ENCODE measurements at places on chromosomes 2 and 18. TPM values are rescaled to one million over a fixed set of nuclear protein-coding genes. Genes with fewer than 3 reads are reported as not detected.

GRCh38 chr2:12514631-12515437 lies 201.9 kb upstream of the TRIB2 start:
- DNase-seq, result no peak

MC5R gene
- polyA plus RNA-seq, result not detected

DNA sequence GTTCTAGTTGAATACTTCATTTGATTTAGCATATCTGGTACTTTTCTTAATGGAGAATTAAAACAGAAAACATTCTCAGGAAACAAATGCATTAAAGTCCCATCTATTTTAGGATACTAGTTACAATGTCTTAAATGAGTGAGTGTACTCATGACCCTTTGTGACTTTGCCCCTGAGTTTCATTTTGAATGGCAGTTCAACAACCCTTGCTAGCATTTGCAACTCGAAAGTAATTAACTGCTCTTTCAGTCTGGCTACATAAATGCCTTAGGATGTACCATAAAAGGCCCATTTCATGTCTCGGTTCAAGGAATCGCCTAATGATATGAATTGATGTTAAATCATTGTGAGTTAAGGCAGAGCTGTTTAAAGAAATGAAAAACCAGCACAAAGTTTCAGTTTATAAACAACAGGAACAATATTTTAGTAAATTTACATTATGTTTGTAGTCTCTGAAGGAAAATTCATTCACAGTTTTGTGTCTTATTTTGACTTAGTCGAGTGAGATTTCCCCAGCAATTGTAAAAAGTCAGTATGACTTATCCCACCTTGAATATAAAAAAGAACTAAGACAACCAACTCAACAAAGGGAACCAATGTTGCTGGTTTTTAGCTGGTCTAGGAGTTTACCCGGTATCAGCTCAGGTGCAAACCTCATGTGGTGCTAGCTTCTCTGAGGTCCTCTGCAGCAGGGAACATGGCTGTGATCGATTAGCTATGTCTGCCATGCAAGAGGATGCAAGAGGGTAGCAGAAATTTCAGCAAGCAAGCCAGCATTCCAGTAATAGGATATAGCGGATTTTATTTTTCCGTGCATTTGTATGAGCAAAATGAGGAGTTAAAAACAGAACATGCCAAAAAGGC lies 386.2 kb downstream of the PTPRM start:
- no peak for DNase-seq

MOCOS gene
- polyA plus RNA-seq, result 5.1 TPM

GRCh38 chr2:70255637-70256314 lies 2.2 kb upstream of the PCYOX1 start:
- DNase-seq, result no peak

DNA sequence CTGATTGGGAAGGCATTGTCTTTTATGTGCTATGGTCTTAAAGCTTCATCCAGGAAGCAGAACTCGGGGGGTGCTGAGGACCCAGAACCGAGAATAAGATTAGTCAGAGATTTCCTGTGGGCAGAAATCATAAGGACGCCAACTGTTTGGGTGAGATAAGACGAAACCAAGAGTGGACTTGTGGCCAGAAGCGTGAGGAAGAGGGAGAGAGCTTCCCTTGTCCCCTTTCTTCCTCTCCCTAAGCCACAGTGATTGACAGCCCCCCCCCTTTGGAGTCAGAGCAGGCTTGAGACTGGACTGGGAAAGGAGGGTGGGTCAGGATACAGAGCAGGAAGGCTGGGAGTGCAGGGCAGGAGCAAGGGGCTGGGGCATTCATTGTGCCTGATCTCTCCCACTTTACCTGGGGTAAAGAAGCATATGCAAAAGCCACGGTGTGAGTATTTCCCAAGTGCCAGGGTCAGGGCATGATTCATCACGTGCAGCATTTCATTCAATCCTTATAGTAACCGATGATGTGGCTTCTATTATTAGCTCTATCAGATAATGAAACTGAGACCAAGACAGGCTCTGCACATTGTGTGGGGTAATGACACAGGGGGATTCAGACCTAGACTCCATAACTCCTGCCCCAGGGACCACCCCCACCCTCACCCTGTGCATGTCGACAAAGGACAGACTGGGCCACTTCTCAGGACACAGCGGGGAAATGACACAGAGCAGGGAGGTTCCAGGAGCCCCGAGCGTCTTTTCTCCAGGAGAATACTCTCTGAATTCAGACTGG lies 3.0 kb upstream of the IL1RN start:
- no peak for DNase-seq

- DNase-seq, result no peak
These were observed 75.2 kb upstream of the RNU4ATAC start for GRCh38 chr2:121455446-121455845.

DNA sequence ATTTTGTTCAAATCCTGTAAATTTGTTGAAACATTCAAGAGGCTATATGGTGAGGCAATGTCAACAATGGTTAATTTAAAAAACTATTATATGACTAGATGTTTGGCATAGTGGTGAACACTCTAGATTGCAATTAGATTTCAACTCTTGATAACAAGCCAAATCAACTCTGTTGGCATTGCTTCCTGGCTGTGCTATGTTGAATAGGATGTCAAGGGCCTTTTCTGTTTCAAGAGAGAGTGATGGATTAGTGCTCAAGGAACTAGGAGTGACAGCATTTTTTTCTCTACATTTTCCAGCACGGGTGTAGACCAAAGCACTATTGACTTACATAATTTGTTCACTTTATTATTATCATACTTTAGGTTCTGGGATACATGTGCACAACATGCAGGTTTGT lies 172.4 kb upstream of the KCNH7 start:
- no peak for DNase-seq

DNA sequence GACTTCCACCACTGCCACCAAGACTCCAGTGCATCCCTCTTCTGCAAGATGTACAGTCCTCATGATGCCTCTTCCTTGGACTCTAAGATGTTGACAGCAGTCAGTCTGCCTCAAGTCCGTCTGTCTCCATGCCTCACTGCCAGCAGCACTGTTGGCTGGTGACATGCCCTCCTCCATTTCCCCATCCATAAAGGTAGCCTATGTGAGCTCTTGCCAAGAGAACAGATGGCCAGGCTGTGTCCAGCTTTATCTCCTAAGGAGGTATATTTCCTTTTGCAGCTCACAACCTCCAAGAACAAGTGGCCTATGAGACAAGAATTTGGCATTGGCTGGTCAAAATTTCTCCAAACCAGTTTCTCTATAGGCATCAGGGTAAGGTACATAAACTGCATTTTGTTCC lies 149.3 kb upstream of the HNRNPA3 start:
- DNase-seq, result no peak

ABCG5 gene
- not detected for polyA plus RNA-seq

CYP20A1 gene
- polyA plus RNA-seq, result 15.0 TPM

- DNase-seq, result no peak
These were observed 132.7 kb upstream of the XPO1 start for GRCh38 chr2:61670591-61671501.

DNA sequence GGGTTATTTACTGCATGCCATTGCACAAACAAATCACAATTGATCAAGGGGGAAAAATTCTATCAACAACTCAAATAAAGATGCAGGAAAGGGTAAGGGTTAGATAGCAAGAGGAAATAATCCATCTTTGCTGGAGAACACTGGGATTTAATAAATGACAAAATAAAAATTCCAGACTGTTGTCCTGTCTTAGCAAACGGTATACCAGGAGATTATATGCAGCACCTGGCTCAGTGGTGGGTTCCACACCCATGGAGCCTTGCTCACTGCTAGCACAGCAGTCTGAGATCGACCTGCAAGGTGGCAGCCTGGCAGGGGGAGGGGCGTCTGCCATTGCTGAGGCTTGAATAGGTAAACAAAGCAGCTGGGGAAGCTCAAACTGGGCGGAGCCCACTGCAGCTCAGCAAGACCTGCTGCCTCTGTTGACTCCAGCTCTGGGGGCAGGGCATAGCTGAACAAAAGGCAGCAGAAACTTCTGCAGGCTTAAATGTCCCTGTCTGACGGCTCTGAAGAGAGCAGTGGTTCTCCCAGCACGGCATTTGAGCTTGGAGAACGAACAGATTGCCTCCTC lies 296.5 kb upstream of the THSD7B start:
- no peak for DNase-seq

DNA sequence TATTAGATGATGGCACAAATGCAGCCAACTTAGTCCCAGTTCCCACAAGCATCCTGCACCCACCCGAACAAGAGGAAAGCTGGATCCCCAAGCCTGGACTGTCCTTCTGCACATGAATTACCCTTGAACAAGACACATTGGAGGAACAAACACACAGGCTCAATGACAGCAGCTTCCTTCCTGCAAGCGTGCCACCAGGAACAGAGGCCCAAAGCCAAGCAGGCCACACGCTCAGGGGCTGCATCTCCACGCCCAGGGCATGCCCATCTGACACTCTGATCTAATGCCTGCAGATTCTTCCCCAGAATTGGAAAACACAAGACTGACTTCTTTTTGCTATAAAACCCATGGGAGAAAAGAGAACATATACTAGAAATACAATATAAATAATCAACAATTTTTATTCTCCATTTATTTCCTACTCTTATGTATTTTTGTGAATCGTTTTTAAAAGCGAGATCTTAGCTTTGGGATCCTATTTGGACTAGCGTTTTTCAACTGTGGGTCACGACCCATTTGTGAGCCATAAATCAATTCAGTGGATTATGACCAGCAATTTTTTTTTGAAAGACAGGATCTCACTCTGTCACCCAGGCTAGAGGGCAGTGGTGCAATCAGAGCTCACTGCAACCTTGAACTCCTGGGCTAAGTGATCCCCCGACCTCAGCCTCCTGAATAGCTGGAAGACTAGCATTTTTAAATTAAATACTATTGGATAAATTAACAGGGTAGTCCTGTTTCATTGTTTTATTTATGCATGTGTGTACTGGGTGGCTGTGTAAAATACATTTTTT lies 34.4 kb downstream of the PSTPIP2 start:
- no peak for DNase-seq

DNA sequence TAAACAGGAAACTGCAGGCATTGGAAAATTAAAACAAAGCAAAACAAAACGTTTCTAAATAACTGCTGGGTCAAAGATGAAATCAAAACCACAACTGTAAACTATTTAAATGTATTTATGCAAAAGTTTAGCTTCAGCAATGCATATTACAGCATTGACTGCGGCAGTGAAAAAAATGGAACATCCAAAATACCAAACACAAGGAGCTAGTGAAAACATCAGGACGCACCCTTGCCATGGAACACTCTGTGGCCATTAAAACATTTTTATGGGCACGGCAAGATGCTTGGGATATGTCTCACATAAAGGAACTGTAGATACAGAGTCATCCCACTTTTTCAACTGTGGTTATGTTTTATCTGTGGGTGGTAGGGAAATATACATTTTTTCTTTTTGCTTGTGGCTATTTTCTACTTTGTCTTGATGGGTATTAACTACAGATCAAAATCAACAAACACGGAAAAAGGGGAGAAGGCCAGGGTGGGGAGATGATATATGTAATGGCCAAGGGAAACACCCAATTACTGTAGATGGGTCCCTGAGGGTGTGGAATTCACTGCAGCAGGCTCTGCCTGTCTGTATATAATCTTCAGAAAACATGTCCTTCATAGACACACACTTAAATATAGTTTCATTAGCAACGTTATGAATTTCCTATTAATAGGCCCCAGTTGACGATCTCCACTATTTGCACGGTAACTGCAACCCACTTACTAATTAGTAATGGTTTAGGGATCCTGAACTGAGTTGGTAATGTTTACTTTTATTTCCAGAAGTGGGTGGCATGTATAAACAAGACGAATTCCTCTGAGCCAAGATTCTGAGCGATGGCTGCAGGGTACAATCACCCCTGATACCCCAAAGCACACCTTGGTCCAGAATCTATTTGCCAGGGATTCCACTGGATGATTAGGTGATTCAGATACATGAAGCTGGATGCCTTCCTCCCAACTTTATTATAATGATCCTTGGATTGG lies 110.5 kb downstream of the ACKR3 start:
- no peak for DNase-seq

GRCh38 chr2:102737431-102737830 lies 24.4 kb upstream of the TMEM182 start:
- DNase-seq, result no peak

REG3G gene
- not detected for polyA plus RNA-seq

RGPD8 gene
- 1.5 TPM for polyA plus RNA-seq

AQP12A gene
- polyA plus RNA-seq, result not detected

DNA sequence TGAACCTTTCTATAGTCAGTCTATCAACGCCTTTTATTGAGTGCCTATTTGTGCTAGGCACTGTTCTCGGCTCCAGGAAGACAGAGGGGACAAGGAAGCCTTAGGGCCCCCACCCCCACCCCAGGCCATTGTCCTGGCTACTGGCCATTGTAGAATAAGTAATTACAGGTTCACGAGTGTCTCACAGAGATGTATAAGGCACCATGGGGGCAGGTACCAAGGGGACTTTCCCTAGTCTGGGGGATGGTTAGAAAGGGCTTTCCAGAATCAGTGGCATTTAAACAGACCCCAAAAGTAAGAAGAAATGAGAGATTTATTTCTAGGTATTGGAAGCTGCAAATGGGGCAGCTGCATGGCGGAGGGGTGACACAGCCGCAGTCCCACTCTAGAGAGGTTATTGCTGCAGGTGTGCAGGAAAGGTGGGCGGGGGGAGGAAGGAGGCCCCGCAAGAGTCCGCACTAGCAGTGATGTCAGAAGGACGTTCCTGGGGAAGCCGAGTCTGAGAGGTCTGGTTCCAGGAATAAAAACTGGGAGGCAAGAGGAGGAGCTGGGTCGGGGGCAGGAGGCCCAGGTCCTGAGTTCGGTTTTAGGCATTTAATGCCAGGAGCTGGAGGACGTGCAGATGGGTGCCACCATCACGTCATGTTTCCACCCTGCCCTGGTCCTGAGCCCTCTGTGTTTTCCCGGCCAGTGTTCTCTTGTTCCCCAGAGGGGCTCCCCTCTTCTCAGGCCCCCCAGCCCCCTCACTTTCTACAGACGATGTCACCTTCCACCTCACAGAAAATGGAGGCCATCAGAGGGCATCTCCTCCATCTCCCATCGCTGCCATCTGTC lies 30.5 kb downstream of the FOSL2 start:
- no peak for DNase-seq

GRCh38 chr2:208375491-208376068 lies 31.0 kb upstream of the PTH2R start:
- no peak for DNase-seq

DNA sequence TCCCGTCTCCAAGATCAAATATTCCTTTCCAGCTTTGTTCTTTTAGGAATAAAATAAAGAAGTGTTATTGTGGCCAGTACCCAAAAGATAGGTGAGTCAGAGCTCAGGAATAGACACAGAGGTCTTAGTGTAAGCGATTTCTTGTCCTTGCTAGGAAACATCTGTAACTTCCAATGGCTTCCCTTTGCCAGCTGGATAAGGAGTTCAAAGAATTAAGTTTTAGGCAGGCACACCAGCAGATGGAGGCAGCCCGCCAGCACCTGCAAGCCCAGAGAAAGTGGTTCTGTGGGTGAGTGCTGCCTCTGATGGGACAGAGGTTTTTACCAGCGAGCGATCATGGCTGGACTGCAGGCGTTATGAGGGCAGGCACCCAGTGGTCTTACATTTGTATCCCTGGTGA lies 125.4 kb downstream of the MGAT5 start:
- peak; percentile 52 for DNase-seq
